Colonic mucosa (tissue), 4 donors: ENCODE measurements at places on chromosomes 12 and 14. TPM values are rescaled to one million over a fixed set of nuclear protein-coding genes. Genes with fewer than 3 reads are reported as not detected.

DNA sequence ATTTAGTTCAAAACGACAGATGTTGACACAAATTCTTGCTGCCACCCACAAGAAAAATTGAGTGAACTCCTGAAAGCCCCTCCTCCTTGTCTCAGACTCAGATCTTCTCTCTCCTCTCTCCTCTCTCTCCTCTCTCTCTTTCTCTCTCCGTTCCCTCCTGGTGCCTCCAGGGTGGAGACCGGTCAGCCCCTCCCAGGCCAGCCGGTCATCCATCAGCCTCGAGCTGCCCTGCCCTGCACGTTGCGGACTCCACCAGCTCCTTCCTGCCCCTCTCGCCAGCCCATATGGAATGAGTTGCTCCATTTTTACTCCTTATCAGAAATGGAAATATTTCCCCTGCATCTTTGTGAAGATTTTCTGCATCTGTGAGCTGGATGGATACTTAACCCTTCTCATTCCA lies 103.8 kb downstream of the TBX5 start:
- no peaks in the 10 kb centered on the region for H3K4me1 ChIP-seq
- no peaks in the 10 kb centered on the region for H3K27me3 ChIP-seq
- no peak for DNase-seq
- H3K4me3 ChIP-seq = no peak overlapping the region
- H3K36me3 ChIP-seq = no peaks in the 10 kb centered on the region

DNA sequence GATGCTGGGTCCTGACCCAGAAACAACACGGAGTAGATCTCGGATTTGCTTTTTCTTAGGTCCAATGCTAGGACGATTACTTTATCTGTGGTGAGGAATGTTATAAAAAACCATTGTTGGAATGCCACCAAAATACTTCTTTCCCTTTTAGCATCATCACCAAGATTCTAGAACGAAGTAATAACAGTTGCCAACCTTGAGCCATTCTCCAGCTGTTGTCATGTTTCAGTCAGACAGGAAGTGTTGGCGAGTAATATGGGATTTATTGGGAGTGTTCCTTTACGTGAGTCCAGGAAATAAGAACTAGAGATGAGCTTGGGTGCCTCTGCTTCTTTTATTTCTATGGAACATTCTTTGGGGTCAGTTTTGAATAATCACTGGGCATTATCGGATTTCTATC lies 892.9 kb downstream of the DIO2 start:
- H3K27ac ChIP-seq = no peak overlapping the region
- H3K27me3 ChIP-seq = no peaks in the 10 kb centered on the region
- no peak overlapping the region for H3K4me3 ChIP-seq
- no peak for DNase-seq
- H3K36me3 ChIP-seq = no peaks in the 10 kb centered on the region

DNA sequence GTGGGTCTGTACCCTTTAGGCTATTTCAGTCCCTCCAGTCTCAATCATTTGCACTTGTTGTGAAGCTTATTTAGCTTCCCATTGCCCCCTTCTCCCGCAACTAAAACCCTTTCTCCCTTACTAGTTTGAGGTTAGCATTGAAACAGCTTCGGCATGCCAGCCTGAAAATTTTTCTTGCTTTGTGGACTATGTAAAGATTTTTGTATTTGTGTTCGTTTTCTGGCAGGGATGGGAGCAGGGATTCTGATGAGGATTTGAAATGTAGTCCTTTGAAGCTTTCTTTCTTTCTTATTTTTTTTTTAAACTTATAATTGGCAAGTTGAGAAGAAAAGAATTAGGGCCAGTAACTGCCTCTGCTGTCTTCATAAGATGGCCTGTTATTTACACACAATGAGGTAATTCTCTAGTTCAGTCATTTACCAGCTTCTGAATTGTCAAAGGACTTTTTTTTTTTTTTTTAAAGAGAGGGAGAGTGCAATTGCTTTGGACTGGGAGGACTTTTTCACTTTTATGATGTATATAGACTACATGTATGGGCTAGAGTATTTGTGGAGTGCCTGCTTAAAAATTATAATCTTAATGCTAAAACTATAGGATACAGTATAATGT lies 29.0 kb downstream of the PALS1 start:
- H3K27ac ChIP-seq = peak overlapping the region; percentile 18
- H3K27me3 ChIP-seq = no peaks in the 10 kb centered on the region
- DNase-seq = no peak
- H3K36me3 ChIP-seq = no peaks in the 10 kb centered on the region
- H3K4me3 ChIP-seq = no peak overlapping the region
- no peaks in the 10 kb centered on the region for H3K4me1 ChIP-seq

DNA sequence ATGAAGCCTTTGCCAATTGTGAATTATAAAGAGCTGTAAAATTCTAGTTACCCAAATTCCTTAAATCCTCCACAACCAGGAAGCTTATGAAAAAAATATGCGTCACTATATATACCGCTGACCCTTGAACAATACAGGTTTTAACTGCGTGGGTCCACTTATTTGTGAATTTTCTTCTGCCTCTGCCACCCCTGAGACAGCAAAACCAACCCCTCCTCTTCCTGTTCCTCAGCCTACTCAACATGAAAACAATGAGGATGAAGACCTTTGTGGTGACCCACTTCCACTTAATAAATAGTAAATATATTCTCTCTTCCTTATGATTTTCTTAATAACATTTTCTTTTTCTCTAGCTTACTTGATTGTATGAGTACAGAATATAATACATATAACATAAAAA lies 42.2 kb downstream of the CMKLR1 start:
- H3K27me3 ChIP-seq = no peaks in the 10 kb centered on the region
- no peaks in the 10 kb centered on the region for H3K4me1 ChIP-seq
- DNase-seq = no peak
- H3K36me3 ChIP-seq = no peaks in the 10 kb centered on the region

GRCh38 chr14:37721976-37722659 lies 126.7 kb downstream of the TTC6 start:
- DNase-seq = no peak
- no peaks in the 10 kb centered on the region for H3K4me1 ChIP-seq
- H3K36me3 ChIP-seq = no peaks in the 10 kb centered on the region
- H3K4me3 ChIP-seq = no peak overlapping the region

GRCh38 chr12:57087010-57087690 lies 1.8 kb upstream of the NAB2 start:
- peaks cover 4% of the 10 kb centered on the region for H3K4me1 ChIP-seq
- no peaks in the 10 kb centered on the region for H3K36me3 ChIP-seq
- no peaks in the 10 kb centered on the region for H3K27me3 ChIP-seq
- peak; percentile 86 for DNase-seq
- H3K27ac ChIP-seq = peak overlapping the region; percentile 96
- peak overlapping the region; percentile 78 for H3K4me3 ChIP-seq

GRCh38 chr12:53327435-53328042 lies 6.1 kb upstream of the AAAS start:
- H3K27me3 ChIP-seq = peaks cover 14% of the 10 kb centered on the region
- no peak overlapping the region for H3K4me3 ChIP-seq

GRCh38 chr14:104756477-104757237 lies 3.7 kb downstream of the SIVA1 start:
- peaks cover 7% of the 10 kb centered on the region for H3K4me1 ChIP-seq
- H3K27me3 ChIP-seq = no peaks in the 10 kb centered on the region
- DNase-seq = no peak
- no peak overlapping the region for H3K27ac ChIP-seq

DNA sequence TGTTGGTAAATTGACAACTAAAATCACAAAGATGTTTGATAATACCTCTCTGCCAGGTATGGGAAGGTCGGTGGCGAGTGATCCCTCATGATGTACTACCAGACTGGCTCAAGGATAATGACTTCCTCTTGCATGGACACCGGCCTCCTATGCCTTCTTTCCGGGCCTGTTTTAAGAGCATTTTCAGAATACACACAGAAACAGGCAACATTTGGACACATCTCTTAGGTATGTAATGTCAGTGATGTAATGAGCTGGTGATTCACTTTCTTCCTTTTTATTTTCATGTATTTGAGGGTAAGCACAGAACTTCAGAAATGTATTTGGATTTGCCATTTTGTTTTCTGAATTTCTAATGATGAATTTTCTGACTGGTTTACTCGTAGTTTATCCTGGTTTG lies 42.6 kb upstream of the LRTM2 start:
- H3K4me1 ChIP-seq = no peaks in the 10 kb centered on the region
- no peak overlapping the region for H3K27ac ChIP-seq
- DNase-seq = no peak
- no peak overlapping the region for H3K4me3 ChIP-seq
- H3K36me3 ChIP-seq = peaks cover 14% of the 10 kb centered on the region
- H3K27me3 ChIP-seq = no peaks in the 10 kb centered on the region

DNA sequence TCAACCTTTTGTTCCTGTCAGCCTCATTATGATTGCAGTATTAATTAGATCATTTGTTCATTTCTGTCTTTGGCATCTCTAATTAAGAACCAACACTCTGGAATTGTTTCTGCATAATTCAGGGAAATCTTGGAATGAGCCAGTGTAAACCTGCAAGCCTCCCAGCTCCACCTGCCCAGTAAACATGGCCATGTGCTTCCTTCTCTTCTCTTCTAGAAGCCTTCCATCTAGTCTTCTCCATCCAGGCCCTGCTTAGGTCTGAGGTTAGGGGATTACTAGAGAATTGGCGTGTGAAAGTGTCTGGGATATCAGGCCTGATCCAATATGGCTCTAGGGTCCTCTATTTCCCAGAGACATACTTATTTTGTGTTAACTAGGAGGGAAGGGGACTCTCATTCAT lies 528.0 kb downstream of the AACS start:
- H3K36me3 ChIP-seq = no peaks in the 10 kb centered on the region
- no peaks in the 10 kb centered on the region for H3K4me1 ChIP-seq
- no peaks in the 10 kb centered on the region for H3K27me3 ChIP-seq

DNA sequence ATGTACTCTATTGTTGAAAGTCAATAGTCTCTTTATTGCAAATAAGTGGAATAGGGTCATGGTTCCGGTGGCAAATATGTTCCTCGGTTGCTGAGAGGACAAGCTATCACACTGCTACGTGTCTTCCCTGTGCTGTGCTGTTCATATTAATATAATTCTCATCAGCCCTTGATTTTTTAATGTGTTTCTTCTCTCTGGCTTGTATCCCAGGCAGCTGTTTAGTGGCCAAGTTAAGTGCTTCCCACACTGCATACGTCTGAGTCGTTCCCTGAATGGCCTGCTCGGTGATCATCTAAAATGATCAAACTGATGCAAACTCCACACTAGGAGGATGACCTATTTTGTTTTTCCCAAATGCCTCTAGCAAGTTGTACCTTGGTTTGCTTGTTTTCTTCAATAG lies 186.4 kb downstream of the ANO6 start:
- no peak overlapping the region for H3K27ac ChIP-seq
- H3K4me1 ChIP-seq = no peaks in the 10 kb centered on the region
- H3K4me3 ChIP-seq = no peak overlapping the region

Gene SCNN1A
- total RNA-seq = 188 TPM

Gene PAH
- 1.3 TPM for total RNA-seq

Gene CLEC2A
- total RNA-seq = not detected

Gene CDK2
- 48.9 TPM for total RNA-seq

DNA sequence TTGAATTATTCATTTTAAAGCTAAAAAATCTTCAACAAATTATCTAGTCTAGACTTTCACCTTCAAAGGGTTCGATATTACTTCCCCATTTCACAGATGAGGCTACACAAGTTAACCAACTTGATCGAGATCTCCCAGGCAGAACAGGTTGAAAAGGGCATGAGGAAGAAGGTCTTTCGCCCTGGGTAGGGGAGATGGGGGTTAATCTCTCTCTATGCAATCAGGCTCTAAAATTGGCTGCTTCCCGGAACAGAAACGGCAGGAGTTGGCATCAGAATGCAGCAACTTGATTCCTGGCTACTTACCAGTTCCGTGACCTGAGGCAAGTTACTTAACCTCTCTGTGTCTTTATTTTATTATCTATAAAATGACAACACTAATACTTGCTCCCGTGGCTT lies 2.4 kb upstream of the CISTR start:
- no peak for DNase-seq
- no peak overlapping the region for H3K27ac ChIP-seq
- no peaks in the 10 kb centered on the region for H3K36me3 ChIP-seq
- peaks cover 38% of the 10 kb centered on the region for H3K27me3 ChIP-seq

- peak overlapping the region; percentile 20 for H3K27ac ChIP-seq
- no peaks in the 10 kb centered on the region for H3K4me1 ChIP-seq
- no peaks in the 10 kb centered on the region for H3K27me3 ChIP-seq
- H3K4me3 ChIP-seq = peak overlapping the region; percentile 7
- no peaks in the 10 kb centered on the region for H3K36me3 ChIP-seq
Measured at GRCh38 chr14:76810953-76811400, 1.7 kb downstream of the ANGEL1 start.

Gene SLC8A3
- 0.40 TPM for total RNA-seq

Gene IFNG-AS1
- total RNA-seq = not detected

DNA sequence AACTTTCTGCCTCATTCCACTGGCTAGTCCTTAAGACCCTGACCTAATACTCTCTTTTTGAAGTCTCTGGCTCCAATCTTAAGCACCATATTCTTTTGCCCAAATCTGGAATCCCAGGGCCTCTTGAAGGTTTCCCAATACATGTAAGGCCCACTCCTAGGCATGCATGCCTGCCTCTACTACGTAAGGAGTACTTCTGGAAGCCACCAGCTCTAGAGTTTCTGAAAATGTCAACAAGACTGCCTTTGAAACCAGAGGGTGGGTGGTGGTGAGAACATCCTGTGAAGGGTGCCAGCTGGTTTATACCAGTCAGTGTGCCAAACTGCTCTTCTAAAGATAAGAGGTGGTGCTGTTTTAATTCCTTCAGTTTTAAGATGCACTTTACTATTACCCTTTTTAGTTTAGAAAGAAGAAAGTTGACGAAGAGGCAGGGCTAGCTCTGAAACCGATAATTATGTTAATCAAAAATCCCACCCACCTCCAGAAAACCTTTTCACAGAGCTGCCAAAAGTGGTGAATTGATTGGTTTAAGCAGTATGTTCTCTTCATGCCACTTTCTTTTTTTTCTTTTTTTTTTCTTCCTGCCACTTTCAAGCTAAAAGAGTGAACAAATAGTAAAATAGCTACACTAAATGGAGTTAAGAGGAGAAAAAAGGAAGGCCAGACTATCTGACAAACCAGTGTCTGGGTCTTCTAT lies 8.7 kb upstream of the WDR89 start:
- H3K4me3 ChIP-seq = no peak overlapping the region

Gene ASCL1
- 0.17 TPM for total RNA-seq

DNA sequence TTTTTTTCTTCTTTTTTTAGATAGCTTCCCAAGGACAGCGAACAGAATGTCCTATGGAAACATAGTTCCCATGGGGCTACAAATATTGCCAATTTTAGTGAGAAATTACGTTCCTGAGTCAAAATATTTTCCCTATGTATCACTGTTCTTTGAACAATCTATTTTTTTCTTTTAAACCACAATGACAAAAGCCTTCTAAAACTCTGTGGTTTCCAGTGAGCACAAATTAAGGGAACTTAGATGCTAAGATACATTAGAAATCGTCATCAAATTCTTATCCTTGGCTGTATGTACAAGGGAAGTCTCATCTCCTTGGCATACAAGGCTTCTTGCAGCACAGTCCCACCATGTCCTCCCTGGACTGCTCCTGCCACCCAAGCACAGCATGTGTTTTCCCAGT lies 17.9 kb downstream of the CPM start:
- H3K36me3 ChIP-seq = no peaks in the 10 kb centered on the region
- H3K27ac ChIP-seq = no peak overlapping the region
- H3K4me1 ChIP-seq = no peaks in the 10 kb centered on the region
- H3K27me3 ChIP-seq = no peaks in the 10 kb centered on the region
